ENCODE measurements at places on chromosomes 16 and 17. TPM values are rescaled to one million over a fixed set of nuclear protein-coding genes. Genes with fewer than 3 reads are reported as not detected.

Gene MYLK3
- total RNA-seq, result 0.13 TPM

Gene HASPIN
- 0.05 TPM for total RNA-seq

Gene CCL11
- total RNA-seq, result not detected

Gene KCNJ12
- 0.12 TPM for total RNA-seq

Gene PYCARD
- 27.3 TPM for total RNA-seq

Gene CIAPIN1
- 17.6 TPM for total RNA-seq

Gene KRTAP1-4
- not detected for total RNA-seq

Gene LGALS9B
- not detected for total RNA-seq

Gene RNF157
- 2.5 TPM for total RNA-seq

Gene ARHGAP44
- total RNA-seq, result 6.6 TPM

Gene STAT5B
- 22.9 TPM for total RNA-seq

Gene ERAL1
- 16.1 TPM for total RNA-seq

Gene SOX9
- total RNA-seq, result 22.7 TPM

Measured in pancreas (tissue), 10 donors.